ENCODE measurements at places on chromosomes 7 and 10.

GRCh38 chr7:47422611-47423010 is 159.3 kb downstream of the TNS3 start:
- DNase-seq = peak; percentile 43

- DNase-seq = peak; percentile 29
Measured at GRCh38 chr7:128030654-128031611, at the start of gene LRRC4. Gene LRRC4, minus strand, starts transcription at chr7:128031437. Its CDS starts 797 bp downstream, at chr7:128030640.

GRCh38 chr7:151835636-151836035 is 41.3 kb downstream of the PRKAG2 start:
- no peak for DNase-seq

- DNase-seq = no peak
Measured at GRCh38 chr10:31739146-31739545, 189.5 kb downstream of the ARHGAP12 start.

GRCh38 chr10:103058034-103058433 is 135.0 kb downstream of the NT5C2 start:
- DNase-seq = no peak

GRCh38 chr7:85483177-85483576 is 296.3 kb upstream of the SEMA3D start:
- peak; percentile 86 for DNase-seq

GRCh38 chr7:72053292-72053691 is 358.8 kb downstream of the CALN1 start:
- DNase-seq = no peak

DNA sequence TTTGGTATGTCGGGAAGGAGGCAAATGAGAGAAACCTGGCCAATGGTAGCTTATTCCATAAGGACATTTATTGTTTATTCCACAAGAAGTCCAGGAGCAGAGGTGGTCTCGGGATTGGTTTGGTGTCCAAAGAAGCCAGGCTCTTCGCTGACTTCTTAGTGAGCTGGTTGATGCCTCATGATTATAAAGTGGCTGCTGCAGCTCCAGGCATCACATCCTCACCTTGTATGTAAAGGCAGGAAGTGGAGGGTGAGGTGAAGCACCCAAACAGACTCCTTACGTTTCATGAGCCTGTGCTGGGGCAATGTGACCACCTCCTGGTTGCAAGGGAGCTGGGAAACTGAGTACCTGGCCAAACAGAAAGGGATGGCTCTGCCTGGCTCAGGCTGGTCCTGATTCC is 92.4 kb downstream of the MYL10 start:
- DNase-seq = no peak

GRCh38 chr7:749140-749551 is 22.1 kb upstream of the PRKAR1B start:
- peak; percentile 69 for DNase-seq

DNA sequence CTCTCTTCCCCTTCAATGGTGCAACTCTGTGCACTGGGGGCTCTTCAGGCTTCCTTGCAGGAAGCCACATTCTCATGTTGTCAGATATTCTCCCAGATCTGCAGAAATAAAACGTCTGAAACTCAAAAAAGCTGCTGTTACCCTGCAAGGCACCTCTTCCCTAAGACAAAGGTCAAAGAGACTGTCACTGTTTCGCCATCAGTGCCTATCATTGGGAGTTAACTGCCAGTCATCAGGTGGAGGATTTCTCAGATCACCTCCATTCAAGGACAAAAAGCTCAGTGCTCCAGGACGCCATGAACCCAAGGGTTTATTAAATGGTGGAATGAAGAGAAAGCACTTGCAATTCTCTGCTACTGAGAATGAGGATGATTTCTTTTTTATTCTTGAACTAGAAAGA is 144.6 kb upstream of the PALS2 start:
- DNase-seq = no peak
